WTC11 (cell line): ENCODE measurements at places on chromosomes 1 and 21. TPM values are rescaled to one million over a fixed set of nuclear protein-coding genes. Genes with fewer than 3 reads are reported as not detected.

Gene RIIAD1
- 0.92 TPM in 1 of 3 replicates, not detected in the others for total RNA-seq

DNA sequence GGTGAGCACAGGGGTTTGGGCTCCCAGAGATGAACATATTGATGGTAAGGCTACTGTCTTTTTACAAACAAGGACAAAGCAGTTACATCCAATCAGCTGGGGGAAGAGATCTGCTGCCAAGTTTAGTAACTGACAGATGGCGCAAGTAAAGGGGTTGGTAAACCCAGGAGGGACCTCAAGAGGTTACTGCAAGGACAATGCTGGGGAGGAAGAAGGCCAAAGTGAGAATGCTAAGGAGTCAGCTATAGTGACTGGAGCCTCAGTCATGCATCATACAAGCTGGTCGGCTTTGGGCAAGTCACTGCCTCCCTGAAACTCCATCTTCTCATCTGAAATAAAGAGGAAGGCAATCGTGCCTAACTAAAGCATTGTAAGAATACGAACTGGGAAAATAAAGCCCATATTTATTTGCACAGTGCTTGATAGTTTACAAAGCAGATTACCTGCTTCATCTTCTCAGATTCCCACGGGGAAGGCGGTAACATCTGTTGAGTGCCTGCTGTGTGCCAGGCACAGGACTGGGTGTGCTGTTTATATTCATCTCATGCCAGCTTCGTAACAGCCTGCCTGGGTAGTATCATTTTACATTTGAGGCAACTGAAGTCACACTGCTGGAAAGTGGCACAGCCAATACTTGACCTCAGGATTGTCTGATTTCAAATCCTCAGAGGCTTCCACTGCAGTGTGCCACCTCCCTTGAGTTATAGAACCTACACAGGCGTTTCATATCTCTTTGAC lies 114.8 kb downstream of the BEND5 start:
- DNase-seq, result no peak

DNA sequence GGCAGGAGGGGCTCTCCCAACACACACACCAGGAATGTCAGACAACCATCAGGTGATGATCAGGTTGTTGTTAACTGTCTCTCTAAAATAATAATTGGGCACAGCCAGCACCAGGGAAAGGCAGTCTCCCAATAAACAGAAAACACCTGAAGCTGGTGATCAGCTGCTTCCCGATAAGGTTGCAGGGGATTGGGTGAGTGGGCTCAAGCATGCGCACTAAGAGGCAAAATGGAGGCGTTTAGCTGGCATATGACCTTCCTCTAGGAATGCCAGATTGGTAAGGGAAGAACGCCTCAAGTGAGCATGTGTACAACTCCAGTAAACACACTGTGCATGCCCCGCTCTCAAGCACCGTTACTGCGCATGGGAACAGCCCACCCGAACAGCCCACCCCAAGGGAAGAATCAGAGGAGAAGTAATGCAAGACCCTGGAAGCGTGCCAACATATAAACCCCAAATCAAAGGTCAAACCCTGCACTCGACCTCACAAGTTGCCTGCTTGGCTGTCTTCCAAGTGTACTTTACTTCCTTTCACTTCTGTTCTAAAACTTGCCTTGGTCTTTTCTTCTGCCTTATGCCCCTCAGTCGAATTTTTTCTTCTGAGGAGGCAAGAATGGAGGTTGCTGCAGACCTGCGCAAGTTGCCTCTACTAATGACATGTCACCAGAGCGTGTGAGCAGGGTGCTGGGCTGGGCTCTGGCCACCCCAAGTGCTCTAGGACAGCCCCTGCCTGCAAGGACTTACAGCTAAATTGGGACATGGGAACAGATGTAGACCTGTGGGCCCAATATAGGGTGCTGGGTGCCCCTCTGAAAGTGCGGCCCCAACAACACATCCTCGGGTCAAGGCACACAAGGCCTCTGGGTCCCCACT lies 200.8 kb downstream of the RHOU start:
- DNase-seq, result no peak

Gene ZBTB8A
- total RNA-seq, result 7.1 to 8.2 TPM (median 7.7 TPM) in 3 replicates

Gene CFHR2
- 0.37 TPM in 1 of 3 replicates, not detected in the others for total RNA-seq

- no peak for DNase-seq
Observed at GRCh38 chr1:87915771-87916170, 587.1 kb downstream of the LMO4 start.

- no peak for DNase-seq
Observed at GRCh38 chr21:21039624-21040170, 41.5 kb downstream of the NCAM2 start.

Gene CACNA1S
- 0.02 to 0.09 TPM (median 0.07 TPM) in 3 replicates for total RNA-seq

Gene POU3F1
- total RNA-seq, result 18.9 to 22.4 TPM (median 20.9 TPM) in 3 replicates

Gene ADGRL2
- 71.6 to 81.8 TPM (median 80.2 TPM) in 3 replicates for total RNA-seq

Gene SPATA45
- 0.73 to 0.90 TPM (median 0.82 TPM) in 3 replicates for total RNA-seq

Gene TSPAN2
- total RNA-seq, result 12.0 to 14.8 TPM (median 14.6 TPM) in 3 replicates

DNA sequence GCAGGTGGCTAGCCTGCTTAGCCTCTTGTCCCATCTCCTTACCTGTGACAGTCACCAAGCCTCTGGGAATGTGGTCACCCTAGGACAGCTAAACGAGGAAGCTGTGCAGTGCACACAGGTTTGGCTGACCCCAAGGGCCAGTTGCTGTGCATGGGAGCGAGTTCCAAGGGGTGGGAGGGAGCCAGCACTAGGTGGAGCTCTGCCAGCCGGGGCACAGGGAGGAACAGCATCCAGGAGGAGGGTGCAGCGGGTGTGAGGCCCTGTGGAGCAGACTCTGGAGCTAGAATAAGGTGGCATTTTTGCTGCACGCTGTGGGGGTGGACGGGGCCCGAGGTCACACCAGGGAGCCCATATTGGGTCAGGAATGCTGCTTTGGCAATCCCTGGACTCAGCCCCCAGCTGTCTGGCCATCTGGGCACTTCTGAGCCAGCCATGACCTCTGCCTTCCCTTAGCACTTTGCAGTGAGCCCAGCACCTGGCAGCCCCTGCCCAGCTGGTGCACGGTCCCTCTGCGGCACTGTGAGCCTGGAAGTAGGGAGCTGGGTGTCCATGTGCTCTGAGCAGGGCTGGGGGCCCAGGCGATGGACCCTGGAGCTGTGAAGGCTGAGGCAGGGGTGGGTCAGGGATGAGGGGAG lies 8.7 kb downstream of the PDXK start:
- DNase-seq, result peak; percentile 35

- DNase-seq, result no peak
Observed at GRCh38 chr1:22491995-22492715, 40.5 kb downstream of the ZBTB40 start.

DNA sequence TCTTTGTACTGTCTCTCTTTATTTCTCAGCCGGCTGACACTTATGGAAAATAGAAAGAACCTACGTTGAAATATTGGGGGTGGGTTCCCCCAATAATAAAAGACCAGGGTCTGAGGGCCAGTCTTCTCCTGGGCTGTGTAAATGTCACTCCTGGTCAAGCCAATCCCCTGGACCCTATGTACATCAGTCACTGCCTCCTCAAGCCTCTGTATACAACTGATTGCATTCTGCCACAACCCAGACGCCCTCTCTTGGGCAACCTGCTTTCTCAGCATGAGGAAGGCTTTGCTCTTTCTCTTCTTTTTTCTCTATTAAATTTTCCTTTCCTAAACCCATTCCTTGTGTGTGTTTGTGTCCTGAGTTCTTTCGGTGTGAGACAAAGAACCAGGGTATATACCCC lies 84.1 kb upstream of the SERBP1 start:
- DNase-seq, result no peak

GRCh38 chr1:19922015-19922688 lies 1.3 kb downstream of the PLA2G2E start:
- DNase-seq, result no peak

- peak; percentile 55 for DNase-seq
Observed at GRCh38 chr1:75616436-75617433, 5.8 kb upstream of the SLC44A5 start.

DNA sequence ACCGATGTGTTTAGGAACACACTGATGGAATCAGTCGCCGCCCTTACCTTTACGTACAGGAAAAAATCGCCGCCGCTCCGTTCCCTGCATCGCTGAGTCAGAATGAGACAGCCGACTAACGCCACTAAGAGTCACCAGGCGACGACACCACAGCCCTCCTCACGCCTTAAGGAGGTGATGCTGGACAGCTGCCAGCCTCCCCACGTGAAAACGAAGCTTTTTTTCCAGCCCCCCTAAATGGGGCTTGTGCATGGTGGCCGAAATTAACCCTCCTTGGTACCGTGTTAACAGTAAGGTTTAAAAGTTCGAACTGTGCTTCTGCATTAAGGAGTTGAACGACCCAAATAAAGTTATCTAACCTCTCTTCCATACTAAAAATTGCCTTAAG lies 511 bp downstream of the DNTTIP2 start:
- no peak for DNase-seq

GRCh38 chr1:31064111-31064717 lies 1.3 kb downstream of the PUM1 start:
- DNase-seq, result no peak

DNA sequence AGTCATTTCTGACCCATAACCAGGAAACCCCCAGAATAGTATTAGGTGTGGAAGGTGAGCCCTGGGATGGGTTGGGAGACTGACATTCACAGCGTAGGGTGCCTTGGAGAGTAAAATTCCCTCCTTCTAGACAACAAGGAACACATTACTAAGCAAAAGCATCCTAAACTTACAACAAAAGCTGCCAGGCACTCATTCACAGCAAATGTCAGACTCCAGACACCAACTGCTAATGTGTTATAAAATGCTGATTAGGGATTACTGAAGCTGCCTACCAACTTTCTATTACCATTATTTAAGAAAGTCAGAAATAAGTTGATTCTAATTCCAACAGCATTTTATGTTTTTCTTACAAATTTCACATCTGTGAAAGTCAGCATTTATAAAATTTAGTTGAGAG lies 40.0 kb upstream of the C1orf87 start:
- DNase-seq, result no peak

DNA sequence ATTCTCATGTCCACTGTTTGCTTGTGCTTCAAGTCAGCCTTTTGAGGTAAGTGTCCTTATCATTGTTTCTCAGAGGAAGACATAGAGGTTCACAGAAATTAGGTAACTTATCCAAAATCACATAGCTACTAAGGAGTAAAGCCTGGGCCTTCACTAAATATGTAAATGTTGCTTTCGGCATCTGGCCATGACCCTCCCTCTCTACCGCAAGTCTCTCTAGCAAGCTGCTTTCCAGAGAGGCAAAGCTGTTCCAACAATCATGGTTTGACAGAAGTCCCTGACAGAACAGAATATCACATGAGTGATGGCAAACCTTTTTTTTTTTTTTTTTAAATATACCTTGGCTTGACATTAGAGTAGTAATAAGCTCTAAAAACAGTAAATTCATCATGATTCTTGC lies 94.5 kb upstream of the F3 start:
- no peak for DNase-seq

GRCh38 chr1:30472526-30472925 lies 250.9 kb downstream of the MATN1 start:
- DNase-seq, result no peak

DNA sequence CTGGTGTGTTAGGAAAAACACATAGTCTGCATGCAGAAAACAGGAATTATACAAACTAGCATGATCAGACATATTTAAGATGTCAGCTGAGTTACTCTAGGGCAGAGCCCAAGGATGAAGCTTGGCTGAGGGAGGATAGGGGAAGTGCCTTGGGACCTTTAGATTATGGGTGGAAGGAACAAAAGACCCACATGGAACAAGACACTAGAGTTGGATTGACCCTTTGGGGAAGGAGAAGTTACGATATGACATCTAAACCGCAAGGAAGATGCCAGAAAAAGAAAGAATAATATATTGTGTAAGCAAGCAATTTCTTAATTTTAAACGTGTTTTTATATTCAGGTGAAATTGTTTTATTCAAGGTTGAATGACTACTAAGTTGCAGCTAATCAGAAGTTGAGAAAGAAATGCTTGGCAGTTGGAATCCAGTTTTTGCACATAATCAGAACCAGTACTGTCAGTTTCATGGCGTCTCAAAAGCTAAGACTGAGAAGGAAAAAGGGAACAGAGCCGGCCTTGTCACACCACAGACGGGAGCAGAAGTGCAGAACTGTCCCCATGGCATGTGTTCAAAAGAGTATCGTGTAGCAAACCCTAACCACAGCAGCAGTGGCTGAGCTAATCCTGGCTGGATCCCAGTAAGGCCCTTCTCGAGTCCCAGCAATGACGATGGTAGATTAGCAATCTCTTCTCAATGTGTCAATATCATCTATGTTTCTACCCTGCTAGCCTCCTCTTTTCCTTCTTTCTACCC lies 31.2 kb upstream of the IFNAR2 start:
- DNase-seq, result no peak

Gene PYHIN1
- 0.11 TPM in 1 of 3 replicates, not detected in the others for total RNA-seq

DNA sequence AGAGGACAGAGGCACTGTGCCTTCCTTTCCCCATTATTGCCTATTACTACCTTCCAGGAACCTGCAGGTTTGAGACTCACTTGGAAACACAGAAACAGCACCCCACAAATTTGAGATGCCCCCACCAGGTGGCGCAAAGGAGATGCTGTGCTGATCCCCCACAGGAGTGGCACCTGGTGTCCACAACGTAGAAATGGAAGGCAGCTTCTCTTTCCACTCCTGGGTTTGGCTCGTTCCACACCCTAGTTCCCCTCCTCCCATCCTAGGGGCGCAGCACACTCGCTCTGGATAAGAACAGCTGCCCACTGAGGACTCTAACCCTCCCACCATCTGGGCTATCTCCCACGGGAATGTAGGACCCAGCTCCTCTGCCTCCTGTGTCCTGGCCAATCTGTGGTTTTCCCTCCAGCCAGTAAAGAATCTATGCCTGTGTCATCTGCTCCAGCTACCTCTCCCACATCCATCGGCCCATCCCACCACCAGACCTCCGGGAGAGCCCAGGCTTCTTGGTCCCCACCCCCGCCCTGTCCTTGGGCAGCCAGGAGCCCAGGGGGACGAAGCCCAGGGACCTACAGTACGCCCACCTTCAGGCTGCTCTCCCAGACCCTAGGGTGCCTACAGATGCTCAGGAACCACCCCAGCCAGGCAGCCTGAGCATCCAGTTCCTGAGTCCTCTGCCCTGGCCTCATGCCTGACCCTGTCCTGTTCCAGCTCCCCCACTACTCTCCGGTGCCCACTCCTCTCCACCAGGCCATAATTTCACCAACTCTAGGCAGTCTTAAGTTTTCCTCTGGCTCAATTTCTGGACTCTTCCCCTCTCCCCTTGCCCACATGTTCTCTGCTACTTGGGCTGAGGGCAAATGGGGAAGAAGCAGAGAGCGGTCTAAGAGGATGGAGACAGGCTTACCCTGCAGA lies 549 bp downstream of the THBS3 start:
- peak; percentile 92 for DNase-seq

Gene CRNN
- not detected in 3 replicates for total RNA-seq

DNA sequence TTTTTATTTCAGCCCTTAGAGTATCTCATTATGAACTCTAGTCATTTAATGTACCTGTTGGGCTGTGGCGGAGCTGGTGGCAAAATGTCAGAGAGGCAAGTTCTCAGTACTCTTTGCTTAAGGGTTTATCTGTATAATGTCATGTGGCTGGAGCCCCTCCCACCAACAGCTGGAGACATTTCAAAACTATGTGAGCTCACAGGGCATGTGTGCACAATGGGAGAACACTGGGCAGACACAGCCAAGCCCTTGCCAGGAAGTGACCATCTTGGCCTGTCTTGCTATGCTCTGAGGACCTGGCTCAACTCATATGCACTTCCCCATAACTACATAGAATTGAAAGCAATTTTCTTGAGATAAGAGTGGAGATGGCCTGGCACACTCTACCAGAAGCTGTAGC lies 296.4 kb downstream of the PTPRU start:
- no peak for DNase-seq
